ENCODE measurements at places on chromosomes 1 and 21.

DNA sequence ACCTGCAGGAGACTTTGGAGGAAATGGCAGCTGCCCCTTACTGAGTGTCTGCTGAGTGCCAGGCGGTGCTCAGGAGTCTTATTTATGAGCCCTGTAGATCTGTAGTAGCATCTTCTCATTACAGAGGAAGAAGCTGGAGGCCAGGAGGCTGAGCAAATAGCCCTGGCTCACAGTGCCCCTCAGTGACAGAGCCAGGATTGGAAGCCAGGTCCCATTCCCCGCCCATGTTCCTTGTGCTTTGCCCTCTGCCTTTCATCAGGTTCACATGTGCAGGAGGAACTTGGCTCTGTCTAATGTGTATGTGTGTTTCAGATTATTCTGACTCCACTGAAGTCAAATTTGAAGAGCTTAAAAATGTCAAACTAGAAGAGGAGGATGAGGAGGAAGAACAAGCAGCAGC lies 21.2 kb downstream of the KDM4A start:
- no peak for DNase-seq

DNA sequence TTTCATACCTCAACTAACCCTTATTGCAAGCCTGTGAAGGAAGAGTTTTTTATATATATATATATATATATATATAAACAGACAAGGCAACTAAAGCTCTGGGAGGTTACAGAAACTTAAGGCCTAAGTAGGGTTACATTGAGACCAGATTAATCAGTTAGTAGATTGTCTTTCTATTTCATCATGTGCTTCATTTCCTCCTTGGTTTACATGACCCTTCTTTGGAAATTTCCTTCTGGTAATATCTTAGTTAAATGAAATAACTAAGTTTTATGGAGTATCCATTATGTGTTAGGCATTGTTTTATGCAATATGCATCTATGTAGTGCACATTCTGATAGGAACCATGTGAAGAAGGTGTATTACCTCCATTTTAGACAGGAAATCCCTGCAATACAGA lies 112.7 kb downstream of the FGGY start:
- DNase-seq = no peak

- peak; percentile 88 for DNase-seq
These were observed 2.6 kb downstream of the E2F2 start for GRCh38 chr1:23528250-23528978.

DNA sequence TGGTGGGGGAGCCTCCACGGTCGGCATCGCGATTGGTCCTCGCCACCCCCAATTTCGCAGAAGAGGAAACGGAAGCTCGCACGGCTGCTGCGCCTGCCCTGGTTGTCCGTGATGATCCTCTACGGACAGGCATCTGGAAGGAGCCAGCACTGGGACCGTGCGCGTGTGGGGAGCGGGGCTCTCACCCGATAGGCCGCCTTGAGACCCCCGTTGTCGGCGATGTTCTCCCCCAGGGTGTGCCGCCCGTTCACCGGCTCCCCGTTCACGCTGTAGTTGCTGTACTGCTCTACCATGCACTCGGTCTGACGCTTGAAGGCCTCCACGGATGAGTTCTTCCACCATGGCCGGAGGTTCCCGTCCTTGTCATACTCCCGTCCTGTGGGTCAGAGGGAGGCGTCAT lies 48.4 kb upstream of the EIF4G3 start:
- no peak for DNase-seq

DNA sequence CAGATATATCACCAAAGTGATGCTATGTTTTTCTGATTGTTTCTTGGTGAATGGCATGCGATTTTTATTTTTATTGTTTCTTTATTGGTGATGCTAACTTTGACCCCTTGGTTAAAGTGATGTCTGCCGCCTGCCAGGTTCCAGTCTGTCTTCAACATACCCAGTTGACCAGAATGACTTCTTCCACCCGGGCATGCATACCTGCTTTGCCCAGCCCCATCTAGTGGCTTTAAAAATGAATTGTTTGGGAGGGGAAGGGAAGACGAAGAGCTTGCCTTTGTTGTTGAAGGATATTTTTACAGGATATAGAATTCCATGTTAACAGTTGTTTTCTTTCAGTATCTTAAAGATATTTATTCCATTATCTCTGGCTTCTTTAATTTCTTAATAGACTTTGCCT lies 65.1 kb downstream of the ATG4C start:
- no peak for DNase-seq

GRCh38 chr1:46615088-46615487 lies 1.5 kb downstream of the MOB3C start:
- DNase-seq = no peak

- DNase-seq = no peak
These were observed 518.8 kb downstream of the ADGRL2 start for GRCh38 chr1:82319546-82319945.

DNA sequence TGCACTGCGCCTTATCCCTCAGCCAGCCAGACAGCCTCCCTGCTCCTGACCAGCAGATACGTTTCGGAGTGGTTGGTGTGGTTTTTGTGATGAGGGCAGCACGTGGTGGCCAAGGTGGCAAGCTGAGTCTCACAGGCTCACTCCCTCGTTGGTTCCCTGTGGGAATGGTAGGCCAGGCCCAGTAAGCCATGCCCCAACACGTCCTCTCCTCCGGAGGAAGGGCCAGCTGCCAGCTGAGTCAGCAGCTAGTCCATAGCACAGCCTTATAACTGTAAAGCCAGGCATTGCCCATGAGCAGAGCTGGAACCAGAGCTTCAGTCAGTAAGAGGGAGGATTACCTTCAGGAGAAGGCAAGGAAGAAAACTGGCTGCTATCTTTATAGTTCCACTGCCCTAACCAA lies 29.5 kb downstream of the SZRD1 start:
- DNase-seq = no peak

DNA sequence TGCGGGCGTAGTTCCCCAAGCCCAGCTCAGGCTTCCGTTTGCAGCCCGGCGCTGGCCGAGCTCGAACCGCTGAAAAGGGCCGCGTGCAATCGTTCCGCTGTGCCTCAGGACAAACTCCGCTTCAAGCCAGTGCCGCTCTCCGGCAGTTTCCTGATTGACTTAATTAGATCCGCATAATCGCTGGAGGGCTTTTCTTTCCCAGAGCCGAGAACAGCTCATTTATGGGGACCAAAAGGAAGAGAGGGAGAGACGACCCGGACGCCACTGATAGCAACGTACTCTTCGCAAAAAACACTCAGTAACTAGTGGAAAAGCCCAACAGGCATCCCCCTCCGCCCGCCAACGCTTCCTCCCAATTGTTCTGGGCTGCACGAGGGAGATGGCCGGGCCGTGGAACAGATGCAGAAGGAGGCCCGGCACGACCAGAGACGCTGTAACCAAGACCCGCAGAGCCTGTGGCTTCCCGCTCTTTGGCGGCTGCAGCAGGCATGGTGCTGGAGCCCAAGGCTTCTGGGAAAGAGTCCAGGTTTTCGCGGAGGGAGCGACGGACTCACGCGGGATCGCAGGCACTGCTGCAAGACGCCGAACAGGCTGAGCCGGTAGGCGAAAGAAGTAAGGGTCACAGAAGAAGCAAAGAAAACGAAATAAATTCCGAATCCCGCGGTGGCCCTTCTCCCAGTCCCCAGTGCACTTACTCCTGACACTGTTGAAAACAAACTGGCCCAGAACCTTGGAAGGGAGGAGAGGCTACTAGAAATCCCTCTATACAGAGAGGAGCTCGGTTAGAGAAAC lies 3.6 kb upstream of the FOXD2 start:
- DNase-seq = no peak

DNA sequence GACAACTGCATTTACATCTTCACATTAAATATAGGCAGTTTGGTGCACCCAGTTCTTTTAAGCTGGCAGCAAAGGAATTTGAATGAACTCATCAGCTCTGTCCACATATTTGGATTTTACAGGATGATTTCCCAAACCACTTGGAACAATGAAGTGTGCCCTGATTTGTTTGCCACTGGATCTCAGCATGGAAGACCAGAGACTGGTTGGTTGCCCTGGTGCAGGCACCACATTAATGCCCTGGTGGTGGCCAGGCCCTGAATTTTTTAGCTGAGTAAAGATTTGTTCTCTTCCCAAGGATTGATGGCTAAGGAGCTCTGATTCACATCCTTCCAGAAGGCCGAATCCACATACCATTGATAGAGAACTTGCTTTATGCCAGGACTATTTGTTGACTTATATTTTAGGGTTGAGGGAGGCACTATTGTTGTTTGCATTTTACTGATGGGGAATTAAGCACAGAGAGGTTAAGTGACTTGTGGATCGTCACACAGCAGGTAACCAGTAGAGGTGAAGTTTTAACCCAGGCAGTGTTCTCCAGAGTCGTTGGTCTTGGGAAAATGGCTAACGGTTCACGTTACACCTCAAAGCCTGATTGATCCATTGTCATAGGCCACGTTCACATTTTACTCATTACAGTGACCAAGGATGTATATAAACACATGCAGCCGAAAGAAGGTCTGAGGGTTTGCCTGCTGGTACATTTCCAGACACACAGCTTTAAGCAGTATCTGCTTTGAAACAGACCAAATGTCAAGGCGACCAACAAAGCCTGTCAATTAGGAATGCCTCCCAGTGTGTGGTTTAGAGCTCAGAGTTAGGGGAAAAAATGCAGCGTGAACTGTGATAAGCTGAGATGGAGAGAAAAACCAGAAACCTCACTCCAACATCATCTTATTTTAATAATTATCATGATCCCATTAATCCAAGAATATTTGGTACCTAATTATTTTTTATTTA lies 50.7 kb downstream of the KAZN start:
- DNase-seq = no peak

DNA sequence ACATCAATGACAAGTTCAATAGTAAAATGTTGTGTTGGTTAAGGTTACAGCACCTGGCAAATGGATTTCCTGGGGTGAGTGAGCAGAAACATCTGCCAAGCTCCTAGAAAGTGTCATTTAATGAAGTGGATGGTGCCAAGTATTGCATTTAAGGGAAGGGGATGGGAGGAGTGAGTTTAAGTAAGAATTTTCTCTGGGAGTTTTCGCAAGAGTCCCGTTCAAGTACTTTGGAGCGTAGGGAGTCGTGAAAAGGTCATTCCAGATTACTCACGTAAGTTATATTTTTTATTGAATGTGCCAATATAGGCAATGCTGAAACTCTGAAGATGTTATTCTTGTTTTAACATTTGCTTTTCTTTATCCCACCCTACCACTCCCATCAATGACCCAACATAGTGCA lies 117.4 kb upstream of the RAB3GAP2 start:
- DNase-seq = no peak

DNA sequence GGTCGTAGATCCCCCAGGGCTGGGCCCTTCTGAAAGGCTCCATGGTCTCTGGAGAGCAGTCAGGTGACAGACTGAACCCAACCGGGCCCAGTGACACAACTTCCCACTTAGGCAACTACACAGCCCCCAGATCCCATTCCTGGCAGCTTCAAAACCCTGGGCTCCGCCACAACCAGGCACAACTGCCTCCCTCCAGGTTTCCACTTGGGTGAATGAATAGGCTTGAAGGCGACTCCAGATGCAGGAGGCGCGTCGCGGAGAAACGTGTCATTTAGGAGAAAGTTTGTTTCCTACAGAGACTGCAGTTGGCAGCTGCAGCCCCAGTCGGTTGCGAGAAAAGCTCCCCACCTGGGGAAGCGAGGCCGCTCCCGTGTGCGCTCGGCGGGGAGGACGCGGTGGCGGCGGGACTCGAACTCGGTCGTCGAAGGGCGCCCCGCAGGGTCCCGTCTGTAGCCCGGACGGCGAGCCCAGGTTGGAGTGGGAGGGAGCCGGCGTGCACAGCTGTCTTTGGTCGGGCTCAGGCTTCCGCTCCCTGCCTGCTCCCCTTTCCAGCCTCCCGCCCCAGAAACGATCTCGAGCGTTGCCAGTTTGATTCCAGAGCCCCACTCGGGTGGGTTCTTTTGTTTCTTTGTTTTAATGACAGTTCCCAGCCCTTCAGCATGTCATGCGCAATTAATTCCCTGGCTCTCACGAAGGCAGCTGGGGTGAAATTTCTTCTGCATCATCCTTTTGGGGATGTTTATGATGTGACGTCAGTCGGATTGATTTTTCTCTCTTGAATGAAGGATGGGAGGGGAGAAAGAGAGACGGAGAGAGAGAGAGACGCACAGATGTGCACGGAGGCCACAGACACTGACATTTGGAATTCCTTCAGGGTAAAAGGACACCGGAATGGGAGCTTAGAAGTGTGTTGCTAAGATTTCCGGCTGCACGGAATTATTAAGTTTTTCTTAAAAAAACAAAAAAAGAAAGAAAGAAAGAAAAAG lies 862 bp upstream of the SGIP1 start:
- DNase-seq = peak; percentile 7

DNA sequence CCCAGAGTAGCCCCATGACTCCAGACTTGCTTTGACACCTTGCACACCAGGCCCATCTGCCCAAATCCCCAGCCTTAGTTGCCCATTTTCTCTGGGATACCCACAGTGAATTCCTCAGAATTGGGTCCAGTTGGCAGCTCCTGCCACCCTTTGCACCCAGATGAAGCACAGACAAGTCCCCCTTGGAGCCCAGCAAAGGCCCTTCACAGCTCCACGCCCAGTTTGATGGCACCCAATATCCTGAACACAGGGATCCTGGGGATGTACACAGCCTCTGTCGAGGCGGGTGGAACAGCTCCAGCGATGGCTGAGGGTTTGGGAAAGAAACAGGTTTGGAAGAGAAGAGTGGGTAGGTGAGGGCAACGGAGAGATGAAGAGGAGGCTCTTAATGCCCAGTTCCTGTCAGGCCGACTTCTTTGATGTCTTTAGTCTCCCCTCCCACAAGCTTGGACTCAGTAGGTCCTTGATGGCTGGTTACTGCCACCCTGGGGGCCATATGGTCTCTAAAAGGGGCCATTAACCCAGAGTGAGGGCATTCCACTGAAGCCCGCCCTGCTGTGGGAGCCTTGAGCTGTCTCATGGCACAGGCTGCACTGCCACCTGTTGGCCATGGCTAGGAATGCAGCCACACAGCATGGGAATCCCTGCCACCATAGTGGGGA lies 21.7 kb downstream of the TMEM53 start:
- peak; percentile 89 for DNase-seq

GRCh38 chr1:101075926-101076325 lies 50.3 kb upstream of the DPH5 start:
- no peak for DNase-seq

DNA sequence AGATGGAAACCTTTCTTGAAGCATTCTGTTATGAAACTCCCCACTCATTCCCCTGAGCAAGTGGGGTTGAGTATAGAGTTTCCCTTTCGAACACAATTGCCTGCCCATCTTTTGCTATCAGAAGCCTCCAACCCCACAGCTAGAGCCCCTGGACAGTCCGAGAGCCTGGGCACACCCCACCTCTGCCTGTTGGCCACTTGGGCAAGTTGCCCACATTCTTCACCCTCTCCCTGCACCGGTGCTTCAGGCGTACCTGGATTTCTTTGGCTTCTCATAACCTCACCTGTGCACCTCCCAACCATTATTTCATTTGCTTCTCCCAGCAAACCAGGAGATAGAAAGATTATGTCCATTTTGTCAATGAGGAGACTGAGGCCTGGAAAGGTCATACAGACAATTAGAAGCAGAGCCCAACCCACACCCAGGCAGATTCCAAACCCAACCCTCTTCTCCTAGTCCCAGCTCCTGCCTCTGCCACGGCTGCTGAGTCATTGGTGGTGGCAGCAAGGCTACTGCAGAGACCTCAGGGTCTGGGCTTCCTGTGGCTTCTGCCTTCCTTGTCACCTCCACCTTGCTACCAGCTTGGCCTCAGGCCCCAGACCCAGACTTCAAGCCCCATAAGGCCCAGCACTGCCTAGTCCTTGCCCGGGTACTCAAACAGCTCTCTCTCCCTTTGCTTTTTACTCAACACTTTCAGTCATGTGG lies 118.7 kb upstream of the ZBTB40 start:
- DNase-seq = no peak

GRCh38 chr1:203486618-203487370 lies 7.2 kb upstream of the OPTC start:
- no peak for DNase-seq

- DNase-seq = no peak
These were observed 27.7 kb upstream of the C1orf159 start for GRCh38 chr1:1143636-1144035.

GRCh38 chr1:23980728-23981070 lies 572 bp upstream of the SRSF10 start:
- DNase-seq = peak; percentile 49

Data from K562 (cell line).